ENCODE measurements at places on chromosomes 16 and 17. TPM values are rescaled to one million over a fixed set of nuclear protein-coding genes. Genes with fewer than 3 reads are reported as not detected.
A peak's percentile ranks its signal among the peaks of the same experiment; 100 is the strongest.

The ASB16 gene
- not detected for total RNA-seq

The GPR142 gene
- total RNA-seq, result not detected

The C17orf67 gene
- total RNA-seq, result 0.16 TPM

The ZNF267 gene
- total RNA-seq, result 14.6 TPM

The MPV17L gene
- total RNA-seq, result 2.6 TPM

The TBC1D3K gene
- total RNA-seq, result not detected

The TERB1 gene
- not detected for total RNA-seq

The XAF1 gene
- total RNA-seq, result 4.1 TPM

The LPCAT2 gene
- 9.5 TPM for total RNA-seq

The CHST5 gene
- not detected for total RNA-seq

The ABCA10 gene
- 1.5 TPM for total RNA-seq

The ORC6 gene
- 13.8 TPM for total RNA-seq

GRCh38 chr17:27345141-27345904 lies 51.4 kb downstream of the WSB1 start:
- peak overlapping the region; percentile 14 for H3K4me3 ChIP-seq
- peak overlapping the region; percentile 95 for H3K27ac ChIP-seq
- peak; percentile 89 for DNase-seq
- no peaks in the 10 kb centered on the region for H3K27me3 ChIP-seq

DNA sequence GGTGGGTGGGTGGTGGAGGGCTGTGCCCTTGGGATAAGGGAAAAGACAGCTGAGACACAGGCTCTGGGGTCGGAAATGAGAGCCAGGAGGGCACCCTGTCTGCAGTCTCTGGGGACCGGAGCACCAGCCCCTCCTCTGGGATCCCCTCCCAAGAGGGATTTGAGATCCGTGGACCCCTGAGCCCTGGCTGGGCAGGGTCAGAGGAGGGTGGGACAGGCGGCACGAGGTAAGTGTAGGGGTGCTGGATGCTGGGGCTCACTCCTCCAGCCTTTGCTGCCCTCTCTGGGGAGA lies 425 bp downstream of the SGSH start:
- no peaks in the 10 kb centered on the region for H3K36me3 ChIP-seq

DNA sequence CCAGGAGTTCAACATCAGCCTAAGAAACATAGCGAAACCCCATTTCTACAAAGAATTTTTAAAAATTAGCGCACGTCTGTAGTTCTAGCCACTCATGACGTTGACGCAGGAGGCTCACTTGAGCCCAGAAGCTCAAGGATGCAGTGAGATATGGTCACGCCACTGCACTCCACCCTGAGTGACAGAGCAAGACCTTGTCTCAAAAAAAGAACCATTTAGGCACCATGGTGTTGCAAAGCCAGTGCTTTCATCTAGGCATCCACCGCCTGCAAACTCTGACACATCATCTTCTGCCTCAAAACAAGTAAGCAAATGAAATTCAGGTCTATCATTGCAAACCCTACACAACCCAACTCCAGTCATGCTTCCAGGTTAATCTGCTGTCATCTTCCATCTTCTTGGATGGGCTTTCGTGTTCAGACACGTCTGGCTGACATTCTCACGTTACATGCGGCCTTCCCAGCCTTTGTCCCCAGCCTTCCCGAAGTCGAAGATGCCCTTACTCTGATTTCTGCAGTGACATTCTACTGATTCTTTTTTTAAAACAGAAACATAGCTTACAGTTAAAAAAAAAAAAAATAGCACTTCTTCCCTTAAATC lies 8.9 kb downstream of the ANKRD11 start:
- no peak for DNase-seq
- H3K36me3 ChIP-seq, result no peaks in the 10 kb centered on the region
- peaks cover 63% of the 10 kb centered on the region for H3K4me1 ChIP-seq
- H3K27ac ChIP-seq, result peak overlapping the region; percentile 88
- no peak overlapping the region for H3K4me3 ChIP-seq
- no peaks in the 10 kb centered on the region for H3K27me3 ChIP-seq

GRCh38 chr17:40793832-40794231 lies 5.9 kb downstream of the KRT28 start:
- H3K4me1 ChIP-seq, result no peaks in the 10 kb centered on the region
- no peak overlapping the region for H3K4me3 ChIP-seq
- no peak overlapping the region for H3K27ac ChIP-seq
- no peaks in the 10 kb centered on the region for H3K36me3 ChIP-seq
- no peak for DNase-seq

- no peaks in the 10 kb centered on the region for H3K27me3 ChIP-seq
- no peaks in the 10 kb centered on the region for H3K4me1 ChIP-seq
- no peaks in the 10 kb centered on the region for H3K36me3 ChIP-seq
Measured at GRCh38 chr17:21164216-21164615, 37.5 kb downstream of the DHRS7B start.

DNA sequence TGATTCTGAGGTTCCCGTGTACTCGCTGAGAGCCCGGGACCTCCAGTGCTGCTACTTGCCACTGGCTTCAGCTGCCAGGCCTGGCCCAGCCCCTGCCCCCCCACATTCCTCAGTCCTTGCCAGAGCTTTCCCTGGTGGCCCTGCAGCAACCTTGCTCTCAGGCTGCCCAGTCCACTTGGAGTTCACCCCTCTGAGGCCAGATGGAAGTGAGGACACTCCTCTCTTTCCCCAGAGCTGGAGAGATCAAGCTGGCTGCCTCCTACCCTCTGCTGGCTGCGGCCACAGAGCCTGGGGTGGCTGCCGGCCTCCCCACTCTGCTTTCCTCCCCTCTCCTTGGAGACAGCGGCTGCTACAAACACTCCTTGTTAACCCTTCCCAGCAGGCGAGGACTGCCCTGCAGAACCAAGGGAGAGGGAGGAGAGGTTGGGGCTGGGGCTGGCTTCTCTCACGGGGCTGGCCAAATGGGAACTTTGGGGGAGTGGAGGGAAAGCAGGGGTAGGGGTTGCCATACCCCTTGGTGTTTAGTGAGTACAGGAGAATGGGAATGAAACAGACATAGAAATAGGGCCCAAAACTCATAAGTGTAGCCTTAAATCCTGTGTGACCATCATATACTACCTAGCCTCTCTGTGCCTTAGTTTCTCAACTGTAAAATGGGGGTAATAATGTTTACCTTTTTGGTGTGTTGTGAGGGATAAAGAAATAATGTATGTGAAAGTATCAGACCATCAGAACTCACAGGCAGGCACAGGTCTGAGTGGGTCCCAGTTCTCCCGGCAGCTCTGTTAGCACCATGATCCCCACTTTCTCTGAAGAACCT lies at the start of gene GAS2L2:
GAS2L2 (minus strand) TSS at position 295 of the 820 bp plus-strand sequence. CDS start 389 bp downstream, outside the sequence.
- H3K36me3 ChIP-seq, result no peaks in the 10 kb centered on the region
- H3K27ac ChIP-seq, result no peak within 1 kb of the TSS

- H3K4me1 ChIP-seq, result peaks cover 25% of the 10 kb centered on the region
- H3K27me3 ChIP-seq, result no peaks in the 10 kb centered on the region
Measured at GRCh38 chr16:68779891-68780290, 42.8 kb downstream of the CDH1 start.

DNA sequence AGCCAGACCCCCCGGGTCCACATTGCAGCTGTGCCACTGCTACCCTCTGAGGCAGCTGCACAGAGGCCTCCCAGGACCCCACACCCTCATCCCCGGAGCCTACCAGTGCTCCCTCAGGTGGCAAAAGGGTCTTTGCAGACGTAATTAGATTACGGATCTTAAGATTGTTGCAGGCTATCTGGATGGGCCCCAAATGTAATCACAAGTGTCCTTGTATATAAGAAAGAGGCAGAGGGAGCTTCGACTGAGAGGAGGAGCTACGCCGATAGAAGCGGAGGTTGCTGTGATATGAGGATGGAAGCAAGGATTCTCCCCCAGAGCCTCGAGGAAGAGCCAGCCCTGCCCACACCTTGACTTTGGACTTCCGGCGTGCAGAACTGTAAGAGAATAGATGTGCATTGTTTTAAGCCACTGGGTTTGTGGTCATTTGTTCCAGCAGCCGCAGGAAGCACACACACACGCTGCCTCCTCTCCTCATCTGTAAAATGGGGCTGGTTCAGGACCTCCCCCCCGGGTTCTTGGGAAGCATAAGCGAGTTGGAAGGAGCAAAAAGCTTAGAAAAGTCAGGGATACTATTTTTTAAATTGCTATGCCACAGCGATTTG lies 10.5 kb upstream of the RAI1 start:
- no peak overlapping the region for H3K4me3 ChIP-seq
- no peak for DNase-seq
- H3K4me1 ChIP-seq, result peaks cover 8% of the 10 kb centered on the region
- H3K27ac ChIP-seq, result no peak overlapping the region
- no peaks in the 10 kb centered on the region for H3K27me3 ChIP-seq

GRCh38 chr17:17401271-17401781 lies 75.5 kb upstream of the MED9 start:
- peaks cover 4% of the 10 kb centered on the region for H3K4me1 ChIP-seq
- H3K27me3 ChIP-seq, result no peaks in the 10 kb centered on the region
- no peak overlapping the region for H3K27ac ChIP-seq
- no peak for DNase-seq
- H3K36me3 ChIP-seq, result no peaks in the 10 kb centered on the region
- H3K4me3 ChIP-seq, result no peak overlapping the region

- H3K4me1 ChIP-seq, result peaks cover 32% of the 10 kb centered on the region
- H3K36me3 ChIP-seq, result no peaks in the 10 kb centered on the region
- H3K27ac ChIP-seq, result no peak overlapping the region
- H3K4me3 ChIP-seq, result no peak overlapping the region
- DNase-seq, result no peak
Measured at GRCh38 chr17:27502526-27503324, 46.5 kb downstream of the KSR1 start.

GRCh38 chr17:7237761-7238419 lies 1.4 kb downstream of the PHF23 start:
- H3K4me1 ChIP-seq, result peaks cover 27% of the 10 kb centered on the region
- DNase-seq, result peak; percentile 92
- no peaks in the 10 kb centered on the region for H3K36me3 ChIP-seq
- H3K27me3 ChIP-seq, result no peaks in the 10 kb centered on the region
- peak overlapping the region; percentile 98 for H3K27ac ChIP-seq

GRCh38 chr16:86375364-86375763 lies 135.0 kb upstream of the FOXF1 start:
- no peaks in the 10 kb centered on the region for H3K27me3 ChIP-seq
- H3K4me3 ChIP-seq, result no peak overlapping the region
- DNase-seq, result no peak
- peak overlapping the region; percentile 51 for H3K27ac ChIP-seq

DNA sequence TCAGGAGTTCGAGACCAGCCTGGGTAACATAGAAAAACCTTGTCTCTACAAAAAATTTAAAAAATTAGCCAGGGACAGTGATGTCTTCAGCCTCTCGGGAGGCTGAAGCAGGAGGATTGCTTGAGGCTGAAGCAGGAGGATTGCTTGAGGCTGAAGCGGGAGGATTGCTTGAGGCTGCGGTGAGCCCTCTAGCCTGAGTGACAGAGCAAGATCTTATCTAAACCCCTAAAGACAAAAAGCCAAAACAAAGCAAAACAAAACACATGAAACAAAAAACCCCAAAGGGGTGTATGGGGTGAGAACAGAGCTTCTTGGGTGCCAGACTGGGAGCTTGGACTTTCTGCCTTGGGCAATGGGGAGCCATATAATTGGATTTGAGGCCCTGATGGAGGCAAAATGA lies 2.6 kb downstream of the SPNS3 start:
- DNase-seq, result no peak
- no peaks in the 10 kb centered on the region for H3K4me1 ChIP-seq
- H3K27ac ChIP-seq, result no peak overlapping the region
- H3K36me3 ChIP-seq, result no peaks in the 10 kb centered on the region

DNA sequence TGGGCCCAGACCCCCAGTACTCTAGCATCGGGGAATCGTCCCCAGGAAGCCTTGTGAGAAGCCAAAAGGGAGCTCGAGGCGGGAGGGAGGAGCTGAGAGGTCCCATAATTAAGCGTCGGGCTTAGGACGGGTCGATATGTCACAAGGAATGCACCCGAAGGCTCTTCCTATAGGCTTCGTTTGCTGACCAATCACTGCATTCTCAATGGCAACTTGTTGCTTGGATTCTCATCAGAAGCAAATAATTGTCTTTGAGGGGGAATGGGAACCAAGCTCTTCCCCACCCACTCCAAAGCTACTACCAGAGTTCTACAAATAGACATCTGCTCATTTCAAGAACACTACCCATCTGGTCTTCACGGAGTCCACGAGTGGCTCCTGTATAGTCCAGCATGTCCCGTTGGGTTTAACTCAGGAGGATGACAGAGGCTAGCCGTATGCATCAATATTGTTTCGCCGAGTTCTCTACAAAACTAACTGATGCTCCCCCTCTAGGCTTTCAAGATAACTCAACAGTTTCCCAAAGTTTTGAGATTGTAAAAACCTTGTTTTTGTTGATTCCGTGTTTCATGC lies 628 bp upstream of the BLMH start:
- H3K27me3 ChIP-seq, result no peaks in the 10 kb centered on the region
- H3K4me3 ChIP-seq, result peak overlapping the region; percentile 96
- no peak for DNase-seq
- H3K4me1 ChIP-seq, result peaks cover 13% of the 10 kb centered on the region

- H3K4me1 ChIP-seq, result peaks cover 35% of the 10 kb centered on the region
- H3K27me3 ChIP-seq, result no peaks in the 10 kb centered on the region
Measured at GRCh38 chr16:69324585-69325253, 5.7 kb downstream of the PDF start.

DNA sequence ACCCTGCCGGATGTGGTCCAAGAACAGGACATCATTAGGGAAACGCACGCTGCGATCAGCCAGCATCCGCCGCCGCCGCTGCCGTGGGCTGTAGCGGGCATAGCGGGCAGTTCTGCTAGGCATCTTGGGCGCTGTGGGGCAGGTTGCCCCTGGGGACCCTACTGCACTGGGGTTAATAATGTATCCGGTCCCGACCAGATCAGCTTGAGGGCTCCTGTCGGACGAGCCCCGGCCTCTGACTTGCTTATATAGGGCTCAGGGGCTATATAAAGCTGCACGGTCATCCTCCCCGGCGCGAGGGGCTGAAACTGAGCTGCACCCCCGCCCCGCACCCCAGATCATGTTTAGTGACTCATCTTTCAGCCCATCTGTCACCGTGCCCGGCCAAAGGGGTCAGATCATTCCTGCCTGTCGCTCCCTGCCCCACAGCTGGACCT lies at the start of gene PPP1R27:
PPP1R27 (minus strand) TSS at position 220 of the 437 bp plus-strand sequence; CDS start at position 123, 97 bp downstream.
- peak within 1 kb of the TSS; percentile 50 for H3K4me3 ChIP-seq
- no peaks in the 10 kb centered on the region for H3K36me3 ChIP-seq
- DNase-seq, result no peak

DNA sequence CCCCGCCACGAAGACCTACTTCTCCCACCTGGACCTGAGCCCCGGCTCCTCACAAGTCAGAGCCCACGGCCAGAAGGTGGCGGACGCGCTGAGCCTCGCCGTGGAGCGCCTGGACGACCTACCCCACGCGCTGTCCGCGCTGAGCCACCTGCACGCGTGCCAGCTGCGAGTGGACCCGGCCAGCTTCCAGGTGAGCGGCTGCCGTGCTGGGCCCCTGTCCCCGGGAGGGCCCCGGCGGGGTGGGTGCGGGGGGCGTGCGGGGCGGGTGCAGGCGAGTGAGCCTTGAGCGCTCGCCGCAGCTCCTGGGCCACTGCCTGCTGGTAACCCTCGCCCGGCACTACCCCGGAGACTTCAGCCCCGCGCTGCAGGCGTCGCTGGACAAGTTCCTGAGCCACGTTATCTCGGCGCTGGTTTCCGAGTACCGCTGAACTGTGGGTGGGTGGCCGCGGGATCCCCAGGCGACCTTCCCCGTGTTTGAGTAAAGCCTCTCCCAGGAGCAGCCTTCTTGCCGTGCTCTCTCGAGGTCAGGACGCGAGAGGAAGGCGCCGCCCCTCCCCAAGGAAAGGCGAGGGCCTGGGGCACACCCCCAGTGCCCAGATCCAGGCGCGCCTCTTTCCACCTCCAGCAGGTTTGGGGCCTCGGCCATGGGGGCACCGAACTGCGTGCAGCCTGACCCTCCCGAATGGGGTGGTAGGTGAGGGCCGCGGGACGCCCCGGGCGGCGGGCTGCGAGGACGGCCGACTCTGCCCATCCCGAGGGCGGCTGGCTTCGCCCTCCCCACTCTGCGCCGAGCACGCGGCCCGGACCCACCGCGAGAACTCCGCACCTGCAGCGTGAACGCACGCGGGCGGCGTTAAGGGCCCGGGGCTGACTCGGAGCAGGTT lies 664 bp downstream of the HBQ1 start:
- H3K27ac ChIP-seq, result no peak overlapping the region
- peak; percentile 85 for DNase-seq
- peaks cover 11% of the 10 kb centered on the region for H3K4me1 ChIP-seq
